ENCODE measurements at places on chromosomes 5 and 9.
A peak's percentile ranks its signal among the peaks of the same experiment; 100 is the strongest.

- DNase-seq = peak; percentile 42
Observed at GRCh38 chr5:113663879-113664541, 150.5 kb downstream of the YTHDC2 start.

DNA sequence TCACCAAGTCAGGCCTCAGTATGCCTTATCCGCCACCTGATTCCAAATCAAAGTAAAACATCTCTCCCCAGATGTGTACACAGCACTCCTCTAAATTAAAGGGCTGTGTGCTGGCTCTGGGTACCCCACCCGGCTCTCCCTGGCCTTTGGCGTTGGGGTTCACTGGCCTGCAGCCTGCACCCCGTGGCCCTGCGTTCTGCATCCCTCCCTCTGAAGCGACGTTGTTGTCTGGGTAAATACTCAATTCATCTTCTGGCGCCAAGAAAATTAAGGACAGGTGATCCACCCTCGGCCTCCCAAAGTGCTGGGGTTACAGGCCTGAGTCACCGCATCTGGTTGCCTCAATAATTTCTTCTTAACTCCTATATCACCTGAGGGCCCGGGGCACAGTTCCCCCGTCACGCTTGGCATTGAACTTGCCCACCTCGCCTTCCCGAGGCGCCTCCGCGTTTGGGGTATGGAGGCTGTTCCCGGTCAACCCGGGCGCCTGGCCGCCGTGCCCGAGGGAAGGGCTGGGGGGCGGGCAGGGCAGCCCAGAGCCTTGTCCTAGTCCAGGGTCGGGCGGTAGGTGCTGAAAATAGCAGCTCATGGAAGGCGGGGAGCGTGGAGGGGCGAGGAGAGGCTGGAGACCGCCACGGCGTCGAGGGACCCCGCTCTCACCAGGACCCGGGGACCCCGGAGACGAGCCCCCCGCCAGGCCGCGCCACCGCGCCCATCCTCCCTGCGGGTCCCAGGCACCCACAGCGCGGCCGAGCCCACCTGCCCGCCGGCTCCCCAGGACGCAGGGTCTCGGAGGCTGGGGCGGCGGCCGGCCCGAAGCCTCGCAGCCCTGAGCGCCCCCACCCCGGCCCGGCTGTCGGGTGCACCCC is 531 bp downstream of the ABO start:
- no peak for DNase-seq

- no peak for DNase-seq
Observed at GRCh38 chr5:105882956-105883481, 1787.7 kb downstream of the EFNA5 start.

DNA sequence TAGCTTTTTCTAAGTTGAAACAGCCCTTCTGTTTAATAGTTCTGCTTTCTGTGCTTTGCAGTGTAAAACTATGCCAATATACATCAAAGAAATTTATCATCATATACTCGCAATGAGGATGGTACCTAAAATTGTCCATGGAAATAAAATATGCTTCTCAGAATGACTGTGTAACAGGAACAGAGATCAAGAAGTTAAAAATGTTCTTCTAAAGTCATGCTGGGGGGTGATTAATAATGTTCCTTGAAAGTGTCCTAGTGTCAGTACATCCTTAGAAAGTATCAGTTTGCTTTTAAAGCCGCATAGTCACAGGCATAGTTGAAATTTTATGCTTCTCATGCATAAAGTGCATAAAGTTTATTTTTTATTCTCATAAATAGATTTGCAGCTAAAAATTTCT is 4.0 kb upstream of the LRRC70 start:
- no peak for DNase-seq

- no peak for DNase-seq
Observed at GRCh38 chr5:145316282-145316681, 518.9 kb downstream of the PRELID2 start.

DNA sequence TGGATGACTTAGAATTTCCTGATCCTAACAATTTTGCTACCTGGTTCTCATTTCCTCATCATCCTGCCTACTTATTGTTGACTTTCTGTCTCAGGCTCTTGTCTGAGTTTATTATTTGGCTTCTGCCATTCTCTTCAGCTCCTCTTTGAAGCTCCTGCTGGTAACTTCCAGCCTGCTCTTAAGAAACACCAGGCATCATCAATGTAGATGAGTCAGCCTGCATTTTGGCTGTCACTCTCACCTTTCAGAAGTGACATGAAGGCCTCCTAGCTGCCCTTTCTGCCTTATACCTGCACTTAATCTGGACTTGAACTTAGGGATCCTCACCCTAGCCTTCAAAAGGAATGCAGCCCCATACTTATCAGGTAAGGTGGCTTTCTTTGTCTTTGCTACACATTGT is 551.8 kb upstream of the ZNF608 start:
- DNase-seq = no peak

DNA sequence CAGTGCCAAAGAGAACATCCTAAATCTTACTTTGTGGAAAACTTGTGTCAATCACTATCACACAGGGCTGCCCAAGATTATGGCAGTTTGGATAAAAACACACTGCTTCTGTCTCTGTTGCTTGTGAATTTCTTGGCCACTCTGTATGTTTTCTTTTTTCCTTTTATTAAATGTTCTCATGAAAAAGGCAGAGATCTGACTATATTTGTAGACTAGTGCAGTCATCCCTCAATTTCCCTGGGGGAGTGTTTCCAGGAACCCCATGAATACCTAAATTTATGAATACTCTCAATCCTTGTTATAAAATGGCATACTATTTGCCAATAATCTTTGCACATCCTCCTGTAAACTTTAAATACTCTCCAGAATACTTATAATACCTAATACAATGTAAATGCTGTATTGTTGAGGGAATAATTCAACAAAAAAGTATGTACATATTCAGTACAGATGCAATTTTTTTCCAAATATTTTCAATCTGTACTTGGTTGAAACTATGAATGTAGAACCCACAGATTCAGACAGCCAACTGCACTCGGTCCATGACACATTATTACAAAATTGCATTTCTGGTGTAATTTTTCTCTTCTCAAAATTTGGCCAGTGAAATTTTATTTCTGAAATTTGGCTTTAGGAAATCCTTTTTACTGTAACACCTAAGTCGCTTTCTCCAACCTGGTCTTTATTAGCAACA is 391.9 kb upstream of the PRR16 start:
- no peak for DNase-seq

DNA sequence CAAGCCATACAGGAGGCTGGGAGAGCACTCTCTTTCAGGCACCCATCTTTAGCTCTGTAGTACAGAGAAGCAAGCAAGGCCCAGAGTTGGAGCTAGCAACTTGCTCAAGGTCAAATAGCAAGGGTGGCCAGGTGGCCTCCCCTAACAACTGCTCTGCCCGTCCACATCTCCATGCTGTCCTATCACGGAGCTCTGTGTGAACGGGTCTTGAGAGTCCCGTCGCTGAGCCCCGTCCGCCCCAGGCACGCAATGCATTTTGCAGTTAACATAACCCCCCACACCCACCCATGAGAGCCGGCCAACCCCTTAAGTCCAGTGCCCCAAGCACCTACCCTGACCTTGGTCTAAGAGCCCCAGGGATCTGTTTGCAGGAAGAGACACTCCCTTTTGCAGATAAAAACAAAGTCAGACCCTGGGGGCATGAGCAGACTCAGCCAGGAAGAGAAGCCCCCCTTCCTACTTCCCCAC is 1.5 kb downstream of the RNF44 start:
- no peak for DNase-seq

DNA sequence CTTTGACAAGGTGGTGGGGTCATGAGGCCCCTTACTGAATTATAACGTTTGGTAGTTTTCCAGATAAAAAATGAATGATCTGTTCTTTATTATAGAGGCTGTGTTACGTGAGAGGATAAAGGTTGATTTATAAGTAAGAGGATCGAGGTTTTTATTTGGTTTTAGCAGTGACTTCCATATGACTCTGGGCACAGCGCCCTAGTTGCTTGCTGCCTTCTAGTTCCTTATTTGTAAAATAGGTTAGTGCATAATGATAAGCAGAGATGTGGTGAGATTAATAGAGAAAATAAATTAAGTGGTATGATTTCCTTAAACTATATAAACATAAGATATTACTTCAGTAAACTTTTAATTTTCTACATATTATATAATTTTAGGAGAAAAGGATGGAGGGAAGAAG is 29.8 kb downstream of the MRRF start:
- no peak for DNase-seq

DNA sequence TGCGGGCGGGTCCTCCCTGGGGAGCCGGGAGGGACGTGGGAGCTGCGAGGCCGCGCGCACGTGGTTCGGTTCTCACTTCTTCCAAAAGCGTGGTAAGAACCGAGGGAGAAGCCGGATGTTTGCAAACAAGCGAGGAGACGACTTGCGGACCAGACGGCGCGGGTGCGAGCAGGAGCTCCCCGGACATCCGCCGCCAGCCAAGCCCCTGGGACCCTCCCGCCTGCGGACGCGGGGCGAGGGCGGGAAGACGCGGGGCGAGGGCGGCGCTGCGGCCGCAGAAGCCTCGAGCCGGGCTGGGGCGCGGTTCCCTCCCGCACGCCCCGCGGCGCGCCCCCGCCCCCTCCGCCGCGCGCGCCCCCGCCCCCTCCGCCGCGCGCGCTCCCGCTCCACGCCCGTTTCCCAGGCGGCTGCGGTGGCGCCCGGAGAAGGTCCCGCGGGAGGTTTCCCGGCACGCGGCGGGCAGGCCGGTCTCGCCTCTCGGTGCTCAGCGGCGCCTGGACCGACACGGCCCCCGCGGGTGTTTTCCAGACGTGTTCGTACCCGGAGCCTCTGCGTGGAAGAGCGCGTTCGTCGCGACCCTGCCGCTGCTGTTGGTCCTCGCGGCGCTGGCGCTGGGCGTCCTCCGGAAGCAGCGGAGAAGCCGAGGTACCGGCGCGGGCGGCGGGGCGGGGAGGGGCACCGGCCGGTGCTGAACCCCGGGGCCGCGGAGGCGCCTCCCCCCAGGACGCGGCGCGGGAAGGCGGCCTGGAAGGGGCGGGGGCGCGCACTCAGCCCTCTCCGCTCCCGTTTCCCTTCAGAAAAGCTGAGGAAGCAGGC is 12.8 kb downstream of the BTNL9 start:
- no peak for DNase-seq

DNA sequence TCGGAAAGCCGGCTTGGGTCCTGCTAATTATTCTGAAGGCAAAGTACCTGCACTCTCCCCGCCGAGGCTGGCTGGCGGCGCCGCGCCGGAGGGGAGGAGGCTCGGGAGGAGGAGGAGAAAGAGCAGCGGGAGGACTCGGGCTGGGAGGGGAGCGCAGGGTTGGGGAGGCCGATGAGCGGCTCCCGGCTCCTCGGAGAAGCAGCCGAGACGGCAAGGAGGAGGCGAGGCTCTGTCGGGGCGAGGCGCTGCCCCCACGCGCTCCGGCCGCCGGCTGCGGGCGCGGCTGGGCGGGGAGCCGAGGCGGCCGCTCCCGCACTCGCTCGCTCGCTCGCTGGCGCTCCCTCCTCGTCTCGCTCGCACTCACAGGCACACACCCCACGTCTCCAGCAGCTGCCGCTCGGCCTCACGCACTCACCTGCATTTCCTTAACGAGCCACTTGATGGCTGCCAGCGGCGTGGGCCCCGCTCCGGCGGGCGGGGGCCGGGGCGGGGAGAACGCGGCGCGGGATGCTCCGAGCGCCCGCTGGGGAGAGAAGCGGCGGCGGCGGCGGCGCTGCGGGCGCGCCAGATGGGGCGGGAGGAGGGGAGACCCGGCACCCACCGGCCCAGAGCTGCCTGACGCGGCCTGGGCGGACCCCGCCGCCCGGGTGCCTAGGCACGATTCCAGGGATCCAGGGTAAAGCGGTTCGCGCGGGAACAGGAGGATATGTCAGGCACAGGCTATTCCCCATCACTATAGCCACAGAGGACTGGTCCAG is at the start of gene PTPRD:
PTPRD (minus strand) TSS at position 362 of the 758 bp plus-strand sequence.
- peak; percentile 38 for DNase-seq

GRCh38 chr9:75408391-75408790 is 320.1 kb downstream of the OSTF1 start:
- no peak for DNase-seq

GRCh38 chr5:159515197-159515596 is 184.9 kb upstream of the IL12B start:
- DNase-seq = no peak

Measured in colonic mucosa (tissue), 4 donors.